ENCODE measurements at places on chromosomes 4 and X.

DNA sequence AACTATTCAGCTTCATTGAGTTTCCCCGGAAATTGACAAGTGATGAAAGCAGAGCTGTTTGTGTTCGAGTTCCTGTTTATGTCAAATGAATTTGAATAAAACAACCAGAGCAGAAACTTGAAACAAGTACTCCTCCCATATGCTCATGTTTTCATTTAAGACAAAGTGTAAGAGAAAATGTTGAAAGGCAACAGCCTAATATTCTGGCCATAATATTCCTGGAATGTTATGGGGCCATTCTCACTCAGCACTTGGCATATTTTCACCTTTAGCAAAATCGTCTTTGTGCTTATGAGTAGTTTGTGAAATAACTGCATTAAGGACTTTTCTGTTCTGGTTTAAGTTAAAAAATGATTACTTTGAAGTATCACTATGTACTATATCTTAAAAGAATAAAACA, 276.0 kb upstream of the FAT1 start:
- H3K4me1 ChIP-seq: no peaks in the 10 kb centered on the region
- no peak overlapping the region for H3K4me3 ChIP-seq
- DNase-seq: no peak
- H3K36me3 ChIP-seq: no peaks in the 10 kb centered on the region
- no peak overlapping the region for H3K27ac ChIP-seq
- no peaks in the 10 kb centered on the region for H3K27me3 ChIP-seq

DNA sequence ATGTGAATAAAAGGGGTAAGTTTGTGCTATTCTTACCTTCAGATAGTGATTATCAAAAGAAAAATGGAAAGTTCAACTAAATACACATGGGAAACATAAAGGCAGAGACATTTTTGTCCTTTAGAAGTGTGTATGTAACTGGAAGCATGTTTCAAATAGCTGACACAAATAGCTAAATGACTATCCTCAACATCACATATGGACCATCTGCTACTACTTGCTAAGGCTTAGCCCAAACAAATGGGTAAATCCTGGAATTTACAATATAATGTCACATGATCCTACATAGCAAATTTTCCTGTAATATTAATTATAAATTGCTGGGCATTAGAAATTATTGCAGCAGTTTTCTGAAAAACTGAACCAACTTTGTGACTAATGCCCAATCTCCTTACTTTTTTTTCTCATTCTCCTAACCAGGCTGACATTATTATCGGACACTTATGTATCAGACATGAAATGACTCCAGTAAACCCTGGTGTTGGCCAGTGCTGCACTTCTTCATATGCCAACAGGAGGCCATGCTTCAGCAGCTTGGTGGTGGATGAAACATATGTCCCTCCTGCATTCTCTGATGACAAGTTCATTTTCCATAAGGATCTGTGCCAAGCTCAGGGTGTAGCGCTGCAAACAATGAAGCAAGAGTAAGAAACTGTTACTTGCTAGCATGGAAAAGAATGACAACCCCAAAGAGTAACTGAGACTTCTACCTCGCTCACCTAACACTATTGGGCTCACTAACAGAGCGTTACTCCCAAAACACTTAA, 16.1 kb downstream of the AFP start:
- no peak overlapping the region for H3K27ac ChIP-seq
- peaks cover 4% of the 10 kb centered on the region for H3K4me1 ChIP-seq
- no peaks in the 10 kb centered on the region for H3K36me3 ChIP-seq
- H3K4me3 ChIP-seq: no peak overlapping the region
- no peak for DNase-seq
- no peaks in the 10 kb centered on the region for H3K27me3 ChIP-seq

GRCh38 chrX:129791961-129792570, 12.3 kb downstream of the SASH3 start:
- H3K27ac ChIP-seq: no peak overlapping the region
- H3K27me3 ChIP-seq: no peaks in the 10 kb centered on the region
- H3K4me1 ChIP-seq: no peaks in the 10 kb centered on the region
- no peak overlapping the region for H3K4me3 ChIP-seq
- no peak for DNase-seq

- H3K4me3 ChIP-seq: no peak overlapping the region
- H3K27ac ChIP-seq: peak overlapping the region; percentile 66
- H3K4me1 ChIP-seq: peaks cover 11% of the 10 kb centered on the region
- H3K36me3 ChIP-seq: no peaks in the 10 kb centered on the region
- no peaks in the 10 kb centered on the region for H3K27me3 ChIP-seq
These were observed 91.2 kb downstream of the RTL5 start for GRCh38 chrX:72040506-72040905.

- H3K27ac ChIP-seq: no peak overlapping the region
- H3K4me3 ChIP-seq: no peak overlapping the region
- H3K4me1 ChIP-seq: no peaks in the 10 kb centered on the region
- no peaks in the 10 kb centered on the region for H3K36me3 ChIP-seq
- H3K27me3 ChIP-seq: no peaks in the 10 kb centered on the region
These were observed 50.7 kb downstream of the SNX12 start for GRCh38 chrX:71017396-71017939.

DNA sequence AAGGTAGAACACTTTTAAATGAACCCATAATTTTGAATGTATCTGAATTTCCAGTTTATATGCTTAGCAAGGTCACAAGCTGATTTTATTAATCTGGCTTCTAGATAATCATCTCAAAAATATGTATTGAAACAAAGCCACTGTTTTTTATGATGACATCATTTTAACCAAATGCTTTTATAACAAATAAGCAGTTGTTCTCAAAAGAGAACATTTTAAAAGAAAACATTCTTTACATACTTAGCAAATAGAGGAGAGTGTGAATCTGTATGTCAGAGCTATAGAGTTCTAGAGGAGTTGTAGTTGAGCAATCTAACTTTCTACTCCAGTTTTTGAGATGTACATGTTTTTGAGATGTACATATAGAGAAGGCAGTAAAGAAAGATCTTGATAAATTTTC, 42.5 kb downstream of the LAMP2 start:
- no peaks in the 10 kb centered on the region for H3K4me1 ChIP-seq
- H3K27me3 ChIP-seq: no peaks in the 10 kb centered on the region
- H3K4me3 ChIP-seq: no peak overlapping the region
- DNase-seq: no peak
- no peaks in the 10 kb centered on the region for H3K36me3 ChIP-seq

GRCh38 chrX:39893417-39894338, 204.1 kb downstream of the BCOR start:
- H3K4me3 ChIP-seq: no peak overlapping the region
- H3K4me1 ChIP-seq: no peaks in the 10 kb centered on the region
- H3K27me3 ChIP-seq: no peaks in the 10 kb centered on the region
- H3K27ac ChIP-seq: no peak overlapping the region
- no peak for DNase-seq

- H3K36me3 ChIP-seq: no peaks in the 10 kb centered on the region
- no peak for DNase-seq
- no peaks in the 10 kb centered on the region for H3K4me1 ChIP-seq
- peak overlapping the region; percentile 86 for H3K27ac ChIP-seq
- no peak overlapping the region for H3K4me3 ChIP-seq
These were observed 9.7 kb downstream of the SMIM10 start for GRCh38 chrX:135000516-135000915.

DNA sequence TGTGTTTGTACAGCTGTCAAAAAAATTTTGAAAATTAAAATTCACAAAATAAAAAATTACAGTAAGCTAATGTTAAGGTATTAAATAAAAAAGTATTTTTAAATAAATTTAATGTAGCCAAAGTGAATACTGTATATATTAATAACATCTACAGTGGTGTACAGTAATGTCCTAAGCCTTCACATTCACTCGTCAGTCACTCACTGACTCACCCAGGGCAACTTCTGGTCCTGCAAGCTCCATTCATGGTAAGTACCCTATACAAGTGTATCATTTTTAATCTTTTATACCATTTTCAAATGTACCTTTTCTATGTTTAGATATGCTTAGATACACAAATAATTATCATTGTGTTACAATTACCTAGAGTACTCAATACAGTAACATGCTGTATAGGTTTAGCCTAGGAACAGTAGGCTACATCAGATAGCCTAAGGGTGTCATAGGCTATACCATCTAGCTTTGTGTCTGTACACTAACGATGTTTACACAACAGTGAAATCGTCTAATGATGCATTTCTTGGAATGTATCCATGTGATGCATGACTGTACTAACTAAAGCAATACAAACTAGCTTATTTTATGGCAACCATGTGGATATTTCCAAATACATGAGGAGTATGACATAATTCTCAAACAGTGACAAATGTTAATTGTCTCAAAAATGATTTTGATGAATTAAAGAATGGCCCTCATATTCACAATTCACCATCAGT, 13.7 kb downstream of the DDX60 start:
- H3K4me3 ChIP-seq: no peak overlapping the region
- peaks cover 12% of the 10 kb centered on the region for H3K36me3 ChIP-seq
- no peaks in the 10 kb centered on the region for H3K27me3 ChIP-seq
- H3K27ac ChIP-seq: no peak overlapping the region
- H3K4me1 ChIP-seq: no peaks in the 10 kb centered on the region
- no peak for DNase-seq

DNA sequence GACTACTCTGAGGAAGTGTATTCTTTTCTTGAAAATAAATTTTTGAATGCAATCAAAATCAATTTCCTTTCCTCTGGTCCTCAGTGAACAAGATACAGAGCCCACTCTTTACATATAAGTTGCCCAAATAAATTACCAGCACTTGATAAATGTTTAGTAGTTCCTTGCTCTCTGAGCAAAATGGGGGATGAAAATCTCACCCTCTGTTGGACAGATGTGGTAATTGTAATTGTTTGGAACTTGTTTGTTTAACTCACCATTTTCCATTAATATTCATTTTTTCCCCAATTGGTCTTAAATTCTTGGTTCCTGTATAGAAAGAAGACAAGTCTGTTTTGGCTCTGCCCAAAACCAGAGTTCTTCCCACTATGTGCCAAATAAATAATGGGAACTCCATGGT, 146.3 kb downstream of the LDB2 start:
- H3K27me3 ChIP-seq: no peaks in the 10 kb centered on the region
- H3K36me3 ChIP-seq: no peaks in the 10 kb centered on the region
- no peak overlapping the region for H3K4me3 ChIP-seq
- H3K27ac ChIP-seq: no peak overlapping the region
- no peak for DNase-seq
- peaks cover 2% of the 10 kb centered on the region for H3K4me1 ChIP-seq

- no peak overlapping the region for H3K4me3 ChIP-seq
- H3K27ac ChIP-seq: no peak overlapping the region
- no peak for DNase-seq
- H3K36me3 ChIP-seq: no peaks in the 10 kb centered on the region
These were observed 330.4 kb upstream of the SFRP2 start for GRCh38 chr4:154119317-154119716.
